CD4-positive, alpha-beta T cell treated with Interleukin-4 for 4 hours (primary cell): ENCODE measurements at places on chromosomes 4 and X.

GRCh38 chr4:85747882-85748491 is 273.0 kb downstream of the ARHGAP24 start:
- DNase-seq = peak; percentile 17

- DNase-seq = no peak
Observed at GRCh38 chrX:8760021-8760420, 28.1 kb upstream of the ANOS1 start.

DNA sequence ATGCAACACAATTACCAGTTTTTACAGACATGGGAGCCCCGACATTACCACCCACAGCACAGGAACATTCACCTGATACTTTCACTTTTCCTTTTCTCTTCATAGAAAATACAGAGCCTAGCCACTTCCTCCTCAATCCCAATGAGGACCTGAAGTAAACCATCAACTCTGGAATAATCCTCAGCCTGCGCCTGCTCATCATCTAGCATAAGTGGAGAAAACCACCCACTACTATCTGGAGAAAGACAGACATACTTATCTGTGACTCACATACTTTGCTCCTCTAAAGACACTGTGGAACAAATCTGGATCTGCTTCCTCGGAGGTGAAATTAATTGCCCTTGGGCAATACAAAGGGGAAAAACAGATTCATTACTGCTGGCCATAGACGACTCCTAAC is 47.8 kb downstream of the ZCCHC13 start:
- DNase-seq = no peak

- no peak for DNase-seq
Observed at GRCh38 chr4:1290165-1290977, 680 bp downstream of the MAEA start.

DNA sequence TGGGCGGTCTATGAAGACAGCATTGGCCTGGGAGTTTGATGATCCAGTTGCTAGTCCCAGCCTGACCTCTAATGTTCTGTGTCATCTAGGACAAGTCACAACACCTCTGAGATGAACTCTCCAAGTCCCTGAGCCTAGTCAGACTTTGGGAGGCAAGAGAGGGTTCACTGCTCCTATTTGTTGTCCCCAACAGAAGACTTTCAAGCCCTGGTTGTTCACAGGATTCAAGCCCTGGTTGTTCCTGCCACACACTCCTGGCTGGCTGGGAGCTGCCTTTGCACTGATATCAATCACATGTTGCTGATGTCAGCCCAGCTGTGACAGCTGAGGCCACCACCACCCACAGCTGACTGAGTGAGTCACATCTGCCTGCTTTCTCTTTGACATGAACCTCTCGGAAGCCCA is 253.2 kb upstream of the RASGEF1B start:
- peak; percentile 24 for DNase-seq

DNA sequence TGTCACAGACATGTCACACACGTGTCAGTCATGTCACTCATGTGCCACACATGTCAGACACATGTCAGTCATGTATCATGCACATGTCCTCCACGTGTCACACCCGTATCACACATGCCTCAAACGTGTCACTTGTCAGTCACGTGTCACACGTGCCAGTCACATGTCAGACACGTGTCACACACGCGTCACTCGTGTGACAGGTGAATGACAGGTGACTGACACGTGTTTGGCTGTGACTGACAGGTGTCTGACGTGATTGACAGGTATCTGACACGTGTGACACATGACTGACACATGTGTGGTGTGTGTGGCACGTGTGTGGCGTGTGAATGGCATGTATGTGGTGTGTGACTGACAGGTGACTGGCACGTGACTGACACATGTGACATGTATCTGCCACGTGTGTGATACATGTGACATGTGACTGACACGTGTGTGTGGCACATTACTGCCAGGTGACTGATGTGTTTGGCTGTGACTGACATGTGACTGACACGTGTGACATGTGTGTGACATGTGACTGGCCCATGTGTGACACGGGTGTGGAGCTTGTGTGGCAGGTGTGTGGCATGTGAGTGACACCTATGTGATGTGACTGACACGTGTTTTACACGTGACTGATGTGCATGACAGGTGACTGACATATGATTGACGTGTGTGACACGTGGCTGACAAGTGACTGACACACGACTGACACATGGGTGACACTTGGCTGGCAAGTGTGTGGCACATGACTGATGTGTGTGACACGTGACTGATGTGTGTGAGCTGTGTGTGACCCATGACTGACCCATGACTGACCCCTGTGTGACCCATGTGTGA is 90.7 kb upstream of the GPC3 start:
- no peak for DNase-seq
